ENCODE measurements at places on chromosomes 6 and 20. TPM values are rescaled to one million over a fixed set of nuclear protein-coding genes. Genes with fewer than 3 reads are reported as not detected.

DNA sequence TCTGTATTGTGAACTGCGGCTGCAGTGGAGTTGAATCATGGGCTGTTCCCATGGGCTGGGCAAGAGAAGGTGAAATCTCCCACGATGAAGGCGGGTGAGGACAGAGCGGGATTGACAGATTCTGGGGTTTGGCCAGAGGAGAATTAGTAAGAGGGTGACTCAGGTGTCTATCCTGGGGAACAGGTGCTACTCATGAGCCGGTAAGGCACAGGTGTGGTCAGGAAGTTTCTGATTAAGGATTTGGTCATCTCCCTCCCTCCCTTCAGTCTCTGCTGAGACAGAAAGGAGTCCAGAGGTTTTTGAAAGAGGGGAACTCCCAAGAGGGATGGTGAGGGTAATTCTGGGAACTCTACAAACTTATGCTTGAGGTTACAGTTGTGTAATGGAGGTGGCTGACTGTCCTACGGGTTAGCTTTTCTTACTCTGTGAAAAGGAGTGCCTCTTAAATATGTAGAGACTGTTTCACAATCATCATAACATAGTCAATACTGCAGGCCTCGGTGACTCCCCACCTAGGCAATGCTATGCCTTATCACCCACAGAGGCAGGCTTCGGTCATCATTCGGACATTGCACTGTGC, 31.5 kb downstream of the SERPINB1 start:
- H3K4me1 ChIP-seq, result peaks cover 40% of the 10 kb centered on the region
- no peak overlapping the region for H3K4me3 ChIP-seq
- peak overlapping the region; percentile 98 for H3K27ac ChIP-seq
- no peaks in the 10 kb centered on the region for H3K27me3 ChIP-seq
- H3K36me3 ChIP-seq, result no peaks in the 10 kb centered on the region

DNA sequence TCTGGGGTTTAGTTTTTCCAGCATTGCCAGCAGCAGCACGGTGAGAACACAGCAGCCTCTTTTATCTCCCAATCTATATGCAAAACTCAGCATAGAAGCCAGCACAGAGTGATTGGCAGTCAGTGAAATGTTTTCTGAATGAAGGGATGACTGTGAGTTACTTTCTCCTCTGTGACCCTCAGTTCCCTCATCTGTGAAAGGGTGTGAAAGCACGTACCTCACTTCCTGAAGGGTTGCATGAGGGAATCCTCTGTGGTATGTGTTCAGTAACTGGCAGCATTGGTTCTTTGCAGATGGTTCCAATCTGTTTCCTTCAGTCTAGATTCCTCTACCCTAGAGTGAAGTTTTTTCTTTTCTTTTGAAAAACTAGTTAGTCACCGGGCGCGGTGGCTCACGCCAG, 40.0 kb downstream of the EFCAB8 start:
- H3K27me3 ChIP-seq, result no peaks in the 10 kb centered on the region
- no peaks in the 10 kb centered on the region for H3K36me3 ChIP-seq
- DNase-seq, result no peak
- H3K4me3 ChIP-seq, result no peak overlapping the region

- no peaks in the 10 kb centered on the region for H3K36me3 ChIP-seq
- peaks cover 7% of the 10 kb centered on the region for H3K4me1 ChIP-seq
- H3K4me3 ChIP-seq, result no peak overlapping the region
- no peak for DNase-seq
- H3K27me3 ChIP-seq, result no peaks in the 10 kb centered on the region
Observed at GRCh38 chr6:13397359-13398068, 69.2 kb upstream of the TBC1D7 start.

DNA sequence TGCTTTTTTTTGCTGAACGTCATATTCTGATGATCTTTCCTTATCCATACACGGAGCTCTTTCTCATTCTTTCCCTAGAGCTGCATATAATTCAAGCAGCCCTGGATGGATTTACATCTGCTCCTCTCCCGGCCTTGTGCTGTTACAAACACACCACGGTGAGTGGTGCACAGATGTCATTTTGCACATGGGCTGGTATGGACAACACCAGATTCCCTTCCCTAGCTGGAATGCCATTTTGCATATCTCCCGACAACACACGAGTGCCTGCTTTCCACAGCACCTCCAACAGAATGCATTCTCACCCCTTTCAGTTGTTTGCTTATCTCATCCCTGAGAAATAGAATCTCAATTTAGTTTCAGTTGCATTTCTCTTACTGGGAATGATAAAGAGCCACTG, 69.5 kb upstream of the AFDN start:
- no peak overlapping the region for H3K27ac ChIP-seq
- no peaks in the 10 kb centered on the region for H3K36me3 ChIP-seq
- H3K4me1 ChIP-seq, result no peaks in the 10 kb centered on the region
- no peak overlapping the region for H3K4me3 ChIP-seq
- no peak for DNase-seq
- no peaks in the 10 kb centered on the region for H3K27me3 ChIP-seq

DNA sequence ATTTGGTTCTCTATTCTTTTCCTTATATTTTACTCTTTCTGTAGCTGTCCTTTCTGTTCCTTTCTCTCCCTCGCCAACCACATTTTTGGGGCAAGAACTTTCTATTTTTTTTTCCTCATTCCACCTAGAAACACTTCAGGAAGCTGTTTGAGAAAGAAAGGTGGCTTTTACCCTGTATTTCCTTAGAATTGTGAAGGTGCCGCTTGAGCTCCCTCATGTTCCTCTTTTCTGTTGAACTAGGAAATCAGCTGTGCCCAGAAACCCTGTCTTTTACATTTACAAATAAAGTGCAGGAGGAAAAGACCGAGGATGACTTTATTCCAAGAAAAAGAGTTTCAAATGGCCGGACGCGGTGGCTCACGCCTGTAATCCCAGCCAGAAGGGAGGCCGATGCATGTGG, 38.2 kb downstream of the OR2B2 start:
- no peaks in the 10 kb centered on the region for H3K4me1 ChIP-seq
- DNase-seq, result no peak
- no peaks in the 10 kb centered on the region for H3K36me3 ChIP-seq
- no peak overlapping the region for H3K4me3 ChIP-seq
- H3K27ac ChIP-seq, result no peak overlapping the region
- no peaks in the 10 kb centered on the region for H3K27me3 ChIP-seq

GRCh38 chr6:166333172-166333995, 9.0 kb downstream of the SFT2D1 start:
- H3K27ac ChIP-seq, result no peak overlapping the region
- peaks cover 4% of the 10 kb centered on the region for H3K36me3 ChIP-seq
- no peaks in the 10 kb centered on the region for H3K27me3 ChIP-seq
- no peak overlapping the region for H3K4me3 ChIP-seq

- H3K4me3 ChIP-seq, result no peak overlapping the region
- H3K4me1 ChIP-seq, result peaks cover 31% of the 10 kb centered on the region
- no peaks in the 10 kb centered on the region for H3K27me3 ChIP-seq
- H3K36me3 ChIP-seq, result no peaks in the 10 kb centered on the region
- DNase-seq, result no peak
Observed at GRCh38 chr20:11845340-11845739, 72.4 kb upstream of the BTBD3 start.

DNA sequence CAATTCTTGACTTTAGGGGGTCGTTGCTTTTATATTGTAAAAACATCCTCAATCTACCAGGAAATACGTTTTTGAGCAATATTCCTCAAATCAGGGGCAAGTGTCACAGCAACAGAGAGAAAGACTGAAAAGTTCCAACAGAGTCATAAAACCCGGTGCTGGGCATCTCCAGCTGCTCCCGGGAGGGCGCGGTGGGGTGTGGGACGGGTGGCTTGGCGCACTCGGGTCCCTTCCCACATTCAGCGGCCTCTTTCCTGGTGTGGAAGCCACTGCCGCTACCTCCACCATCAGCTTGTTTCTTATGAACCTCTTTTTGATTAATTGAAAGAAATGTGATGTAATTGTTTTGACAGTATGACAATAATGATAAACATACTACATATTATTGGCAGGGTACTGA, 98.2 kb downstream of the IRF4 start:
- H3K4me3 ChIP-seq, result no peak overlapping the region
- no peak overlapping the region for H3K27ac ChIP-seq
- H3K4me1 ChIP-seq, result no peaks in the 10 kb centered on the region
- no peak for DNase-seq

- H3K36me3 ChIP-seq, result no peaks in the 10 kb centered on the region
- peaks cover 25% of the 10 kb centered on the region for H3K27me3 ChIP-seq
Observed at GRCh38 chr20:60138256-60139220, 180.3 kb downstream of the CDH26 start.

DNA sequence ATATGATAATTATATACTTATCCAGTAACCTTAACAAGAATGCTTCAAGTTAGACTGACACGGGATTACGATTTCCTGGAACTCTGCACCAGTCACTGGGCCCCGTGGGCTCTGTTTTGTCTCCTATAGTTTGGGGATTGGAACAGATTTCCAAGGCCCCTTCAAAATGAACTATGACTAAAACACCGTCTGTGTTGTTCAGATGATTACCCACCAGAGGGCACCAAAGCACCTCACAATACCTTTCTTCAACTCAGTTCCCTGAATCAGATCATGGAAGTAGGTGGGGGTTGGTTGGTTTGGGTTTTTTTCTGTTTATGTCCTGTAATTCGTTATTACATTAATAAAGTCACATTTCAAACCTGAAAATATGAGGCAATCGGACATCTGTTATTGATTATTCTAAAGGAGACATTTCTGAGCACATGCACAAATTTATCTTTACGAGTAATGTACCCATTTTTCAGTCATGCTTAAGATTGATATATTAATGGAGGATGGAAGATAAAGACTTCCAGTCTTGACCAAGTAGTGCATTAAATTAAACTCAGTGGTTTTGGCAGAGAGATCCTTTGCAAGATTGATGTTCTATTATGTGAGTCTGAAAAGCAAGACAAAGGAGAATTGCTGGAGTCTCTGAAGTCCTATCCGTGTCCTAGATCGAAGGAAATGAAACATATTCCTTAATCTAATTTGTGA, 112.0 kb upstream of the COL21A1 start:
- H3K4me3 ChIP-seq, result no peak overlapping the region
- no peaks in the 10 kb centered on the region for H3K36me3 ChIP-seq
- no peaks in the 10 kb centered on the region for H3K27me3 ChIP-seq
- H3K4me1 ChIP-seq, result peaks cover 32% of the 10 kb centered on the region
- DNase-seq, result peak; percentile 84

DNA sequence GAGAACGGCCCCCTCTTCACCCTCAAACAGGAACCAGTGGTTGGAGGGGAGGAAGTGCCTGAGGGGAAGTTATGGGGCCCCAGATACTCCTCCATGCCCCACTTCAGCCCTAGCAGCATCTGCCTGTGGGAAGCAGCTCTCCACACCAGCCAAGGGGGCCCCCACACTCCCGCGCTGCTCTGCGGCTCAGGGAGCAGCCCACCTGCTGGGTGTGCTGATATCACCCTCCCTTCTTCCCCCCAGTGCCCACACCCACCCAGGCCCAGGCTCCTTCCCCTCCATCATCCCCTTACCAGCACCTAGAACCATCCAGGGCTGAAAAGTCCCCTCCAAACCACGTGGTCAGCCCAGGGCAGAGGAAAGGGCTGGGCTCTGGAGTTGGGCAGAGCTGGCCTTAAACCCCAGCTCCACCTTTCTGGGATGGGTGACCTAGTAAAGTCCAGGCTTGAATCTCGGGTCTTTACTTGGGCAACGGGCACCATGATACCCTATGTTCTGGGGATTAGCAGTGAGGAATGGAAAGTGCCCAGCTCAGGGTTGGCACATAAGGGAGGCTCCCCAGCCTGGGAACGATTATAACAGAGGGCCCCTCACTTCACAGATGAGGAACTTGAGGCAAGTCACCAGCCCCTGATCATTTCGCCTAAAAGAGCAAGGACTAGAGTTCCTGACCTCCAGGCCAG, 663 bp downstream of the LST1 start:
- DNase-seq, result no peak
- H3K4me3 ChIP-seq, result no peak overlapping the region
- no peaks in the 10 kb centered on the region for H3K4me1 ChIP-seq
- no peak overlapping the region for H3K27ac ChIP-seq

GRCh38 chr6:51349857-51350256, 531.2 kb downstream of the TFAP2B start:
- H3K27ac ChIP-seq, result no peak overlapping the region
- no peaks in the 10 kb centered on the region for H3K4me1 ChIP-seq
- H3K4me3 ChIP-seq, result no peak overlapping the region
- no peaks in the 10 kb centered on the region for H3K27me3 ChIP-seq
- H3K36me3 ChIP-seq, result no peaks in the 10 kb centered on the region
- DNase-seq, result no peak

DNA sequence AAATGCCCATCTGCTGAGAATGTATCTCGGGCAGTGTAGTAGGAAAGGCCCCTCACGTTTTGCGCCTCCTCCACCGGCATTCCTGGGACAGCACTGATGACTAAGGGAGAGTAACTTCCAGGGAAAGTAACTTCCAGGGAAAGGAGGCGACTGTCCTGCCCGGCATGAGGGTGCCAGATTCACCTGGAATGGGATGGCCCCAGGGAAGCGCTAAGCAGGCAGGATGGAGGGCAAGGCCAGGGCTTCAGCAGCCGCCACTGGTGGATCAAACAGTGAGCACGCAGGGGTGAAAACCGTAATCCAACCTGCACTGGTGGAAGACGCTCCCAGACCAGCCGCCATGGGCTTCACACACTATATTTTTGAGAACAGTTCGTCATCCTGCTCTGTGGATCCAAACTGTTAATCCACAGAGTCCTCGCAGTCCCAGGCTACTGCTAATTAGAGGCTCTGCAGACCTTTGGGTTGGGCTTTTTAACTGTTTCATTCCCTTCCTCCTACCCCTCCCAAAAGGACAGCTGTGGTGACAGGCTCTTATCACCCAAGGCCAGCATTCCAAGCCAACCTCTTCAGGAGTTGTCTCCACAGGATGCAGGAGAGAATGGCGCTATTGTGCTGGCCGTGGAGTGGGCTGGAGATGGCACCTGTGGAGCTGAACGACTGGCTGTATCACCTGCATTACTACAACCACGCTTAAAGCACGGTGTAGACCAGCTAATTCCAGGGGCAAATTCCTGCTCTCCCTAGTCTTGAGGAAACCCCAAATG, 178.9 kb downstream of the DLL1 start:
- DNase-seq, result no peak
- no peak overlapping the region for H3K4me3 ChIP-seq
- no peaks in the 10 kb centered on the region for H3K36me3 ChIP-seq
- no peaks in the 10 kb centered on the region for H3K4me1 ChIP-seq

GRCh38 chr6:157571269-157571668, 190.3 kb downstream of the ZDHHC14 start:
- no peaks in the 10 kb centered on the region for H3K4me1 ChIP-seq
- no peak overlapping the region for H3K27ac ChIP-seq
- H3K4me3 ChIP-seq, result no peak overlapping the region
- no peaks in the 10 kb centered on the region for H3K27me3 ChIP-seq

GRCh38 chr20:57055345-57055744, 211.1 kb downstream of the BMP7 start:
- peaks cover 18% of the 10 kb centered on the region for H3K4me1 ChIP-seq
- no peak overlapping the region for H3K27ac ChIP-seq
- H3K27me3 ChIP-seq, result no peaks in the 10 kb centered on the region
- no peak overlapping the region for H3K4me3 ChIP-seq

The ASIP gene
- total RNA-seq, result not detected

The ZSCAN23 gene
- 3.4 TPM for total RNA-seq

The COL11A2 gene
- total RNA-seq, result 0.63 TPM

The PDYN gene
- not detected for total RNA-seq

The SLA2 gene
- total RNA-seq, result 0.51 TPM
